Sciatic nerve (tissue), 2 donors: ENCODE measurements at places on chromosomes 3 and 15.

DNA sequence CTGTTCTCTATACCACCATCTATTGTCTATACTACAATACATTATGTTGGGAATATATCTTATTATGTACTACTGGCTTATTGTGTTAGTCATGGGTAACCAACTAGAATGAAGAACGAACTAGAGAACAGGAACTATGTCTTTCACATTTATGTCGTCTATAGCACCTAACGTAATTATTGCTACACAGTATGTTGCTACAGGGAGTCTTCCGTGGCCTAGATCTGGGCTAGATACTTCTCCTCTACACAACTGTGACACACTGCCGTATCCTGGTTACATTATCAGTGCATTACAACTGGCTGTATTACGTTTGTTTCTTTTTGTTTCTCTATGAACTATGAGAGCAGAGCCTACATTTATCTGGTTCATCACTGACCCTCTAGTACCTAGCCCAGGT is 34.0 kb downstream of the SCG5 start:
- DNase-seq, result no peak

GRCh38 chr3:98901119-98901391 is 440 bp downstream of the DCBLD2 start:
- peak; percentile 74 for DNase-seq

DNA sequence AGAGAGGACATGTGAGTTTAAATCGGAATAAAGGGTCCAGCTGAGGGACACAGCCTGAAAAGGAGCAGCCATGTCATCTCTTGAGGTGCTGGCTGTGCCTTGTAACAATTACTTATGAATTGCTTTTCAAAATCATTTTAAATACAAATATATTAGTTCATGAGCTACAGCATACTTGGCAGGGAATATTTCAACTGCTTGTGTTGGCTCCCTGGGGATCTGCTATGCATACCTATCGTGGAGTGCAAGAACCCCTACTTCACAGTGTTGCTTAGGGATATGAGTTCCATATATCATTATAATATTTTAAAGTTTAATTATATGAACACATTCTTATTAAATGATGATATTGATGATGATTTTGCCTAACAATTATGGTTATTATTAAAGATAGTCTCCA is 19.1 kb upstream of the P2RY14 start:
- DNase-seq, result no peak

DNA sequence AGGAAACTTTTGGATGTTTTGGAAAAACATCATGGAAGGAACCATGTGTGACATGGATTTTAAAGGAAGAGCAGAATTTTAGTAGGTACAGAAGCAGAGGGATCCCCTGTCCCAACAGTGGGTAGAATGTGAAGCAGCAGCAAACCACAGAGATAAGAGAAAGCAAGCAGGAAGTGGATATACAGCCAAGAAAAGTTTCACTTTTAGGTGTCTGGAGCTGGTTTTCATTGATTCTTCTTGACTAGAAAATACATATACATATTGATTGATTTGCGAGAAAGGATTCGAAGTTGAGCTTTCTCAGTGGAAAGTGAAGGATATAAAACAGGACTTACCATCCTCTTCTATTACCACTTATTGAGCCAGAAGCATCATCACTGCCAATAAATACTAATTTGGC is 133.5 kb downstream of the KCNMB2 start:
- no peak for DNase-seq

DNA sequence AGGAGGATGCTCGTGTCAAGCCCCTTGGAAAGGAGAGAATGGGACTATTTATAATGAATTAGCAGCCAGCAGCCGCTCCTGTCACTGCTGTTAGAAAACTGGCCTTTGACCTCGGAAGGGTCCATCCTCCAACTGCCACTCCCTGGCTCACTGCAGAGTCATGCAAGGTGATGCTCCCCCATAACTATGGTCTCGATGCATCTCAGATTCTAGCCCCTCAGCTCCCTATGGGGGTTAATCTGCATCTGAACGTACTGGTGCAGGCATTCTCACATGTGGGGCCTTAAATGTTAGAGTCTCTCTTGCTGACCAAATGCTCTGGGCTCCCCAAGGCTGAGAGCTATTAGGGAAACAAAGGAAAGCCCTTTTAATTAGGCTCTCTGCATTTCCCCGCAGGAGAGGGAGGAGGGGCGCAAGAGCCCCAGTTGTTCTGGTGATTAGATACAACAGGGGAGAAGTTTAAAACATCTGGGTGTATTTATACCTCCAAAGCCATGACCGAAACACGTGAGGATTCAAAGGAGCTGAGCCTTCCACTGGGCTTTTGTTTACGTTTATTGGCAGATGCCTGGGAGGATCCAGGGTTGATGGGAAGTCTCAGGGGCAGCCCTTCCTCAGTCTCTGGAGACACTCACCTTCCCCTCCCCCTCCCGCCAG is 182.5 kb downstream of the OPA1 start:
- DNase-seq, result no peak

DNA sequence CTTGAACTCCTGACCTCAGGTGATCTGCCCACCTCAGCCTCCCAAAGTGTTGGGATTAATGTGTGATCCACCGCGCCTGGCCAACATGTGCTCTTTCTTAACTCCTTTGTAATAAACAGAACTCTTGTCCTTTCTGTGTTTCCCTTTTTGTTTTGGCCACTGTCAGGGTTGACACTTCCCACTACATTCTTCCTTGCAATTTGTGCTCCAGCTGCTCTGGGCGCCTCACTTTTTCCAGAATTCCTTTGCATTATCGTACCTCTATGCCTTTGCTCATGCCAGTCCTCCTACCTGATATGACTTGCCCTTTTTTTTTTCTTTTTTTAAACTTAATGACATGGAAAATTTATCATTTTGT is 38.8 kb upstream of the SMAD3 start:
- DNase-seq, result no peak

GRCh38 chr15:99165956-99166689 is 61.2 kb downstream of the SYNM start:
- no peak for DNase-seq

- no peak for DNase-seq
Observed at GRCh38 chr3:169512991-169513390, 150.5 kb downstream of the MECOM start.

- DNase-seq, result no peak
Observed at GRCh38 chr3:123899300-123899865, 15.3 kb upstream of the MYLK start.

DNA sequence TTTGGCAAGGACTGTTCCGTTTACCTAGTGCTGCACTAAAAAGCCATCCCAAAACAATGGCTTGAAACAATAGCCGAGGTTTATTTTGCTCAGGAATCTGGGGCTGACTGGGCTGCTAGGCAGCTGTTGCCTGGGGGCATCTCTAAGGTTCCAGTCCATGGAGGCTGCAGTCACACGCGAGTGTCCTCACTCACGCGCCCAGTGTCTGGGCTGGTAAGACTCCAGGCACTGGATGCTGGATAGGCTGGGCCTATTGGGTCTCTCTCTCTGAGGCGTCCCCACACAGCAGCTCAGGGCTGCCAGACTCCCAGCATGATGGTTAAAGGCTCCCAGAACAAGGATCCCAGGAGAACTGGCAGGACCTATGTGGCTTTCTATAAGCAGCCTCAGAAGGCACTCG is 34.2 kb downstream of the ALS2CL start:
- DNase-seq, result peak; percentile 30

- no peak for DNase-seq
Observed at GRCh38 chr3:108620250-108620649, 30.7 kb downstream of the DZIP3 start.

DNA sequence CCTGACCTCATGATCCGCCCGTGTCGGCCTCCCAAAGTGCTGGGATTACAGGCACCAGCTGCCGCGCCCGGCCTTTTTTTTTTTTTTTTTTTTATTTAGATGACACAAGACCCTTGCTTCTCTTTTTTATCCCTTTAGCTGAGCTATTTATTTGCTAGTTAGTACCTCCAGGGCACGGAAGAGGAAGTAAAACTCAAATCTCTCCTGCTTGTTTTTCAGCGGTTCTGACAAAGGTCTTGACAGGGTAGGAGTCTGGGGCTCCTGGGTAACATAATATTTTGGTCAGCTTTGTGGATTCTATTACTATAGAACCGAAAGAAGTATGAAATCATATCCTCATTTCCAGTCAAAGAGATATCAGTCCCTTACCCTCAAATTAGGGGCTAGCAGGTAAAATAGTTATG is 44.0 kb upstream of the ETV5 start:
- no peak for DNase-seq

- no peak for DNase-seq
Observed at GRCh38 chr3:42067326-42067725, 23.8 kb upstream of the TRAK1 start.

GRCh38 chr3:3821777-3822176 is 22.5 kb downstream of the LRRN1 start:
- DNase-seq, result no peak

- DNase-seq, result no peak
Observed at GRCh38 chr3:157741607-157742006, 238.4 kb upstream of the VEPH1 start.

GRCh38 chr15:52392008-52392687 is 96.5 kb upstream of the MYO5C start:
- no peak for DNase-seq

DNA sequence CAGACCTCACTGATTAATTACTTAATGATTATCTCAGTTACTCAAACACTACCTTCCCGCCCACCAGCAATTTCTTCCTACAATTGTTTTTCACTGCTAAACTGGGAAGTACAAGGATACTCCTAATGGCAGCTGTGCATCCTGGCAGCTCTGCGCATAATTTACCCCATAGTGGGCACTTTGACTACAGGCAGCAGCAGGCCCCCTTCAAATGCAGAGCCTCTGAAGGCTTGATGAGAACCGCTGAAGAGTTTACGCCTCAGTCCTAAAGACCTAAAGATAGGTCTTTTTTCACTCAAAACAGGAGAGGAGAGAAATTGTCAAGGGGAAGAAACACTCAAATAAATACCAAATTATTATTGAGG is 10.7 kb downstream of the CCDC32 start:
- no peak for DNase-seq

DNA sequence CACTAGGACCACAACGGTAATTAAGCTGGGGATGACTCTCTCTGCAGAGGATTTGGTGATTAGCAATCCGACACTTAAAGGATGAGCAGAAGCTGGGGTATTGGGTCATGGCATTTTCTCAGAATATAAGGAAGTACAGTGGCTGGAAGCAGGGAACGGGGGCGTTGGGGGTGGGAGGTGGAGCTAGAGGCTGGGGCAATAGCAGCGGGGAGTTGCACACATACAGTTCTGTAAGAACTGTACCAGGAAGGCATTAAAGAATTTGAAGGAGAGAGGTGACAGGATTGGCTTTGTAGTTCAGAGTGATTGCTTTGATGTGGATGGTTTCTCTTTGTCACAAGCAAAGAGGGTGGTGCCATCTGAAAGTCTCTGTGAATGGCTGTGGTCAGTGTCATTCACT is 28.2 kb downstream of the PSMD6 start:
- no peak for DNase-seq

DNA sequence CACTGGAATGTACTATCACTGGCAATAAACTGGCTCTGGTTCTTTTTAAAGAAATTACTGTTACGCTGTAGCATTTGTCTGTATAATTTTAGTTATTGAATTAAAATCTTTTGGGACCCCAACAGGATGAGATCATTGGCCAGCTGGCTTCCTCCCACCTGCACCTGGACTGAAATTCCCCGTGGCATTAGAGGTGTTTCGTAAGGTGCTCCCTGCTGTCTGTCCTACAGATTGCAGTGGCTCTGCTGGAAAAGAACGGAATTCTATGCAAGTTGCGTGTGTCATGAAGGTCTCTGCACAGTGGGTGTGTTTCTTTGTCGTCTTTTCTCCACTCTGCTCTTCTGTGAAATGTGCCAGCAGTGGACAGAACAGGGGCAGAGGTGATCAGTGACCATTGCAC is 383.4 kb downstream of the PTPRG start:
- DNase-seq, result no peak

GRCh38 chr3:106288781-106289180 is 420.0 kb upstream of the CBLB start:
- DNase-seq, result no peak

GRCh38 chr3:194360568-194360967 is 9.0 kb downstream of the LRRC15 start:
- DNase-seq, result no peak

GRCh38 chr15:43769584-43770228 is 7.1 kb downstream of the ELL3 start:
- no peak for DNase-seq

DNA sequence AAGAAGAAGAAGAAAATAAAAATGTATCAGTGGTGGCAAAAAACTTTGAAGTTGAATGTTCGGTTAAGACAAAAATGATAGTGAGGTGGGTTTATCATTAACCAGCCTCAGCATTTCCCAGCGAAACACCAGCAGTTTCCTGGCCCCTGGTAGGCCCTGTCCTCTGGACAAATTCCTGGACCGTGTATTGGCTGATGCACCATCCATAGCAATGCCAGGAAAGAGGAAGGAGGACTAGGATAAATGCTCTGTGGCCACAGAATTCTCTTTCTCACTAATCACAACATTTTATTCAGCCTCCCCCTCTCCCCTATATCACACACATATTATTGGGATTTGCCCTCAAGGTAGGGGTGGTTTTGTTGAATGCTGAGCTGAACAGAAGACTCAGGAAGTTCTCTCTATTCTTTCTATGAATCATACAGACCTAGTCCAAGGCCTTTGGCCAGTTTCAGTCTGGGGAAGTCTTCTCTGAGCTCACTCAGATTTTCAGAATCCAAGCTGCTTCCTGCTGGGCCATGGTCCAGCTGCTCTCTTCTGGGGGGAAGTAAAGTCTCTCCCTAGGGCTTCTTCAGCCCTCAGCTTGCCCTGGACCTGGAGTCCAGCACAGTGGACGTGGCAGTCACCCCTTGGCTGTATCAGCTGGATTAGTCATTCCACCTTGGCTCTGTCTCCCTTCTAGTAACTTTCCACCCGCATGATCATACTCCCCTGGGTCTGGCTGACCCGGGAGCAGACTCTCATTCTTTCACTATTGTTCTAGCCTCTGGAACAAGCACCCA is 27.6 kb downstream of the SLC28A1 start:
- DNase-seq, result peak; percentile 90

DNA sequence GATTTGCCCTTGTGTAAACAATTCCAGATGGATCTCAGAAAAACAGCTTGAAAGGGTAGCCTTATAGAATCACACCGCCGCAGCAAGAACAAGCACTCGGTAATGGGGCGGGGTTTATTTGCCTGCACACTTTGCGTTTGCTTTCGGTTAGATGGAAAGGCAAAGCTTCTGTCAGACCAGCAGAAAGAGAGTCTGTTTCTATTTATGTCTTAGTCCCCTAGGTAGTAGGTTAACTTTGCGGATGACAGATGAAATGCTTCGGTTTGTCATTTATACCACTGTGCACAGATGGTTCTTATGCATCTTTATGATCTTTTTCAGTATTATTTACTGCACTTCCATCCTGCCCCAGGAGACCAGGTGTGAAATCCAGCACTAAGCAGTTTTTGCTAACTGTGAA is 62.2 kb downstream of the PYDC2 start:
- DNase-seq, result no peak

DNA sequence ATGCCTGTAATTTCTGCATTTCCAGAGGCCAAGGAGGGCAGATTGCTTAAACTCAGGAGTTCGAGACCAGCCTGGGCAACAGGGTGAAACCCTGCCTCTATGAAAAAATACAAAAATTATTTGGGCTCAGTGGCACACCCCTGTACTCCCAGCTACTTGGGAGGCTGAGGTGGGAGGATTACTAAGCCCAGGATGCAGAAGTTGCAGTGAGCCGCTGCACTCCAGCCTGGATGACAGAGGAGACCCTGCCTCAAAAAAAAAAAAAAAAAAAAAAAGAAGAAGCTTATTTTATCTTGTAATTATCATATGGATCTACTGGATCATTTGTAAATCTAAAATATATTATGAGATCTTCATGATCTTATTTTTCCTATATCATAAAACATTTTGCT is 84.1 kb downstream of the PPCDC start:
- no peak for DNase-seq
